ENCODE measurements at places on chromosomes 2 and 18.

- no peak for DNase-seq
These were observed 31.1 kb upstream of the INHBB start for GRCh38 chr2:120314690-120315366.

DNA sequence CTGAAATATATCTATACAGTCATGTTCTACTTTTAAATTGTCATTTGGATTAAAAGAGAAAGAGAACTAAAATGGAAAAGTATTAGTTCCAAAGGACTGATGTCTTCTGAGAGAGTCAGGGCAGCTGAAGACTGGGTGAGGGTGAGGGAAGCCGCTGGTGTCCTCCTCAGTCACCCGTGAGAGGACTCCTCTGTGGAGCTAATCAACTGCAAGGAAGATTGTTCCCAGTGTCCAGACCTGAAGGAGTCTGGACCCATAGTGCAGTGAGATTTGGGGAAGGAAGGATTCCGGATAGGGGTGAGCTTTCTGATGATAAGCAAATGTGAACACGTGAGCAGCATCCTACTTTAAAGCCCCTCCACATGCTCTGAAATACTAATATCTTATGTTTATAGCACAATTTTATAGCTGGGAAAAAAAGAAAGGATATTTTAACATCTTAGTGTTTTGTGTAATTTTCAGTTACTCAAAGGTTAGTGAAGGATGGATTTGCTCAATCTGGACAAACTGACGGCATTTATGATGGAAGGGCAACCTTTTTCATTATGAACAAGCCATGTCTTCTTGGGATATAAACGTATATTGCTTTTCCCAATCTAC lies 134.5 kb upstream of the TTC39C start:
- DNase-seq = no peak

DNA sequence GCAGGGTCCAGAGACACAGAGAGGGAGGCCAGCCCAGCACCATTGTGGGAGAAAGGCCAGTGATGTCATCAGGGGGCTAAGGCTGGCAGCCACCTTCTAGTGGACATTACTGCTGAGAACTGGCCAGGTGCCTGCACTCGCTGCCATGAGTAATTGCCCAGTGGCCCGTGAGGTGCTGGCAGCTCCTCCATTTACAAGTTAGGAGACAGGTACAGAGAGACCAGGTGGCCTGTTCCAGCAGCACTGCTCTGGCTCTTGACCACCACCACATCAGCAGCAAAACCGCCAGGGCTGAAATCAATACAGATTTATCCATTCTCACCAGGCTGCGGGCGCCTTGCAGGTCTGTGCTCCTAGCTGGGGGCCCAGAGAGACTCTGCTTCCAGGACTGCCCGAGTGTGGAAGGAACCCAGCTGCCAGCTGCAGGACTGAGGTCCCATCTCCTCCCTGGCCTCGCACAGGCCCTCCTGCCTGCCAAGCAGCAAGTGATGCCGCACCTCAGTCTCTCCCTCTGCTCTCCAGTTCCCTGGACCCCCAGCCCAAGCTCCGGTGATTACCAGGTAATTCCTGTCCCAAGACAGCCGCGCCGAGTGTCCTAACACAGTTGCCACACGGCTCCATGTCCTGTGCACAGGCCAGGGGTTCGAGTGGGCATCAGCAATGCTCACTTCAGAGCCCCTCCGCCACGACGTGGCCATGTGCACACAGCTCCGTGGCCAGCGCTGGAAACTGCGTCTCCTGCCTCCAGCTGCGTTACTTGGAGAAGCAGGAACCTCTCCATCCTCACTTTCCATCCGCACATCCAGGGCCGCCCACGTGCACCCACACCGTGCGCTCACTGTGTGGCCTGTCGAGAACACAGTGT lies 101.0 kb upstream of the CTDP1 start:
- DNase-seq = no peak

GRCh38 chr2:189506514-189506976 lies 65.3 kb downstream of the WDR75 start:
- DNase-seq = no peak

GRCh38 chr2:20526160-20526559 lies 79.3 kb downstream of the RHOB start:
- no peak for DNase-seq

- no peak for DNase-seq
These were observed 2.9 kb upstream of the EPAS1 start for GRCh38 chr2:46294176-46294836.

DNA sequence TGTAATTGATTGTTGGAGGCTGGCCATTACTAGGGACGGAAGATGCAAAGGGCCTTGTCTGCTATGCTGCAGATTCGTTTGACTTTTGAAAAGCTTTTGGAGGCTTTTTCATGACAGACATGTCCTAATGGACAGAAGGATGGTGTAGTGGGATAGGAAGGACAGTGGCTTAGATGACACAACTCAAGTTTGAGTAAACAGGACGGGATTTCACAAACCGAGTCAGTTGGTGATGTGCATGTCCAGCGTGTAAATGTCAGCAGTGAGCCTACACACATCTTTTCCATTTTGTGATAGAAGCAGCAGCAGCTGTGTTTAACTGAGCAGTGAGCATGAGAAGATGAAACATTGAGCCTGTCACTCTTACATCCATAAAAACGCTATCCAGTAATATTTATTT lies 76.0 kb downstream of the NCK2 start:
- DNase-seq = no peak
